ENCODE measurements at places on chromosomes 4 and X. TPM values are rescaled to one million over a fixed set of nuclear protein-coding genes. Genes with fewer than 3 reads are reported as not detected.

DNA sequence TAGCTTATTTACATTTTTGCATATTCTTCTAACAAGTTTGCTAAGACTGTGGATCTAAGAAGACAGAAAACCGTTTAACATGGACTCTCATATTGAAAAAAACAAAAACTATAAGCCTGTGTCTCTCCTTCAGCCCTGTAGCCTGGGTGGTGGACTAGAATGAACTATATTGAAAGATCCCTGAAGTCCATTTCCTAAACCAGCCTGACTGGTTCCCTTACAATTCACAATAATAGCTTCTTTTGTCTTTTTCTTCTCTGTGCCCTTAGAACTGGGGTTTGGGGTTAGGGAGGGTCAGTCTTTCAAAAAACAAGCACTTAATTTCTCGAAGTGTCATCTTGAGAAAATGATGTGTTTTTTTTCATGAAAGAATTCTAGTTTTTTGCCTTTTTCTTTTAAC, 59.0 kb downstream of the GSTCD start:
- no peak overlapping the region for H3K4me3 ChIP-seq
- DNase-seq, result no peak
- no peaks in the 10 kb centered on the region for H3K27me3 ChIP-seq
- no peaks in the 10 kb centered on the region for H3K4me1 ChIP-seq

GRCh38 chr4:109499513-109499912, 60.5 kb upstream of the MCUB start:
- H3K36me3 ChIP-seq, result no peaks in the 10 kb centered on the region
- H3K27ac ChIP-seq, result no peak overlapping the region
- no peak for DNase-seq
- H3K4me1 ChIP-seq, result no peaks in the 10 kb centered on the region
- H3K27me3 ChIP-seq, result no peaks in the 10 kb centered on the region
- H3K4me3 ChIP-seq, result no peak overlapping the region

DNA sequence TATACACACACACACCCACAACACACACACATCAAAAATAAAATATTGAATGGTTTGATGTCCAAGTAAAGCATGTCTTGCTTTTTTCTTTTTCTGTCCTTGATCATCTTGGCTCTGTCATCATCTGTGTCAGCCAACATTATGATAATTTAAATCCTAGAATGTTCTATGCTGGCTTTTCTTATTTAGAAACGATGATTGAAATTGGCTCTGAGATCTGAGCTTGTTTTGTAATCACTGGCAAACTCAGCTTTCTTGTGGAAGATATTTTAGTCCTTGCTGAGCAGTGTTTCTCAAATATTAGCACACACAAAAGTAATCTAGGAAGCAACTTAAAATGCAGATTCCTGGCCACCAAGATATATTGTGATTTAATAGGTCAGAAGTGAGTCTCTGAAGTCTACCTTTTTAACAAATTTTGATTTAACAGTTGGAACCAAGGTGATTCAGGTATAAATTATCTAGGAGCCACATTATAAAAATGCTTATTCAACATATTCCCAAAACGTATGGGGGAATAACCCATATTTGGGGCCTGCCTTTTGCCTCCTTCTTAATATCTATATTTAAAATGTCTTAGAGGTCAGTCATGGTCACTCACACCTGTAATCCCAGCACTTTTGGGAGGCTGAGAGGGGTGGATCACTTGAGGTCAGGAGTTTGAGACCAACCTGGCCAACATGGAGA, 24.0 kb upstream of the DSPP start:
- H3K27ac ChIP-seq, result no peak overlapping the region
- no peak overlapping the region for H3K4me3 ChIP-seq
- peaks cover 4% of the 10 kb centered on the region for H3K4me1 ChIP-seq
- no peaks in the 10 kb centered on the region for H3K36me3 ChIP-seq

DNA sequence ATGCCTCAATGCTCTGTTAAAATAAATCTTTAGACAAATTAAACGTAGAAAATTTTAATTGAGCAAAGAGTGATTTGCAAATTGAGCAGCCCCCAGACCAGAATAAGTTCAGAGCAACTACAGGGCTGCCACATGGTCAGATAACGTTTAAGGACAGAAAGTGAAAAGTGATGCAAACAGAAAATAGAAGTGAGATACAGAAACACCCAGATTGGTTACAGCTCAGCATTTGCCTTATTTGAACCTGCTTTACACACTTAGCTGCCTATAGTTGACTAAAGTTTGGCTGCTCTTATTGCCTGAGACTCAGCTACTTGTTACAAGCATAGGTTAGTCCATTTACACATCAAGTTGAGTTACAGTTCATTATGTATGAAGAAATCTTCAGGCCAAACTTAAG, 1800.8 kb upstream of the PCDH10 start:
- H3K36me3 ChIP-seq, result no peaks in the 10 kb centered on the region
- H3K27ac ChIP-seq, result no peak overlapping the region
- no peak for DNase-seq

- H3K27me3 ChIP-seq, result no peaks in the 10 kb centered on the region
- H3K36me3 ChIP-seq, result peaks cover 29% of the 10 kb centered on the region
- H3K4me1 ChIP-seq, result no peaks in the 10 kb centered on the region
- 0 out of 2 replicates have a peak overlapping the region, but pooled peaks have one; percentile 19 for H3K27ac ChIP-seq
- no peak for DNase-seq
- H3K4me3 ChIP-seq, result no peak overlapping the region
Observed at GRCh38 chr4:82360298-82361177, 13.3 kb downstream of the HNRNPD start.

DNA sequence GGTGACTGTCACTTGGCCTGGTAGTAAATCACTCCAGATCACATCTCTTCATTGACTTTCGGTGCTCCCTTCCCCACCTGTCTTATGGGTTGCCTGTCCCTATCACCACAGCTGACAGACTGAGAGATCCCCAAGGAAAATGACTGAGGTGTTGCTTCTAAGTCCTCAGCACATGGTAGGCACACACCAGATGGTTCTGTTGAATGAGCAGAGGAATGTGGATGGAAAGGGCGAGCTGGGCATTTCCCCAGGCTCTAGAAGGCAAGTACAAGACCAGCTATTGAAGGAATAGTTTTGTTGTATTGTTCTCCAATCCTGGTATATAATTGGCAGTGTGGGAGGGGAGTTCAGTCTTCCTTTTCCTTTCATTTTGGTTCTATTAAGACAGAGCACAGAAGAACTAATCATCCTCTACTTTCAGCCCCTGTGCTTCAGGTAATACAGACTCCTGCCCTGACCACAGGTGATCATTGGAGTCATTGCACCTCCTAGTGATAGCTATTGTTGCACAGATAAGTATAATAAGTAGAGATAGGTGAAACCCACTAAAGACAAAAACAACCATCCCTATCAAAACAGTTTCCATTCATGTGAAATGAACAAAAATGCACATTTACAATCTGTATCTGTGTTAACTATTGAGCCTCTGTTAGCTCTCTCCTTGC, 158.6 kb downstream of the TRAM1L1 start:
- H3K4me1 ChIP-seq, result no peaks in the 10 kb centered on the region
- H3K4me3 ChIP-seq, result no peak overlapping the region
- no peaks in the 10 kb centered on the region for H3K36me3 ChIP-seq
- no peak for DNase-seq

GRCh38 chr4:5460106-5460801, 248.1 kb downstream of the EVC2 start:
- H3K36me3 ChIP-seq, result no peaks in the 10 kb centered on the region
- H3K4me3 ChIP-seq, result no peak overlapping the region
- H3K4me1 ChIP-seq, result no peaks in the 10 kb centered on the region
- H3K27me3 ChIP-seq, result peaks cover 4% of the 10 kb centered on the region
- H3K27ac ChIP-seq, result no peak overlapping the region
- no peak for DNase-seq

GRCh38 chrX:65392284-65392683, 142.3 kb downstream of the LAS1L start:
- H3K27me3 ChIP-seq, result no peaks in the 10 kb centered on the region
- no peaks in the 10 kb centered on the region for H3K4me1 ChIP-seq
- no peak for DNase-seq
- H3K4me3 ChIP-seq, result no peak overlapping the region
- H3K36me3 ChIP-seq, result no peaks in the 10 kb centered on the region

- no peaks in the 10 kb centered on the region for H3K36me3 ChIP-seq
- H3K4me1 ChIP-seq, result no peaks in the 10 kb centered on the region
- no peaks in the 10 kb centered on the region for H3K27me3 ChIP-seq
- no peak overlapping the region for H3K4me3 ChIP-seq
- no peak overlapping the region for H3K27ac ChIP-seq
- no peak for DNase-seq
Observed at GRCh38 chrX:129534816-129535578, 5.1 kb upstream of the OCRL start.

DNA sequence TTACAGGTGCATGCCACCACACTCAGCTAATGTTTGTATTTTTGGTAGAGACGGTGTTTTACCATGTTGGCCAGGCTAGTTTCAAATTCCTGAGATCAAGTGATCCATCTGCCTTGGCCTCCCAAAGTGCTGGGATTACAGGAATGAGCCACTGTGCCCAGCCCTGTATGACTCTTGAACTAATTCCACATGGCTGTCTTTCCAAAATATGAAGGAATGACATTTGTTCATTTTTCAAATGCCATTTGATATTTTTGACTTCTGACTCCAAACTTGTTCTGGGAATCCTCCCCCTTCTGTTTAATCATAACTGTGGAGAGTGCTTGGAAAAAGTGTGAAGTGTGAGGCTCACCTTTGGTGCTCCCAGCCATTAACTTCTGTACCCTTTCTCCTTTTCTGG, 119.2 kb downstream of the NHS start:
- H3K36me3 ChIP-seq, result no peaks in the 10 kb centered on the region
- no peak overlapping the region for H3K4me3 ChIP-seq
- H3K4me1 ChIP-seq, result peaks cover 62% of the 10 kb centered on the region
- H3K27me3 ChIP-seq, result no peaks in the 10 kb centered on the region
- no peak for DNase-seq

DNA sequence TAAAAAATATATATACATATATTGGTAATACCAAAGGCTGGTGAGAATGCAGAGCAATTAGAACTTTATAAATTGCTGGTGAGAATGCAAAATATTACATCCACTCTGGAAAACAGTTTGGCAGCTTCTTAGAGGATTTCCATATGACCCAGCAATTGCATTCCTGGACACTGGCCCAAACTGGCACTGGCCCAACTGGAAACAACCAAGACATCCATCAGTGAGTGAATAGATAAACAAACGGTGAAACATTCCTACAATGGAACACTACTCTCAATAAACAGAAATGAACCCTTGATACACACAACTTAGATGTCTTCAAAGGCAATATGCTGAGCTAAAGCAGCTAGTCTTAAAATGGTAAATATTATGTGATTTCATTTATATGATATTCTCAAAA, 524.2 kb downstream of the IQCM start:
- H3K27me3 ChIP-seq, result no peaks in the 10 kb centered on the region
- no peaks in the 10 kb centered on the region for H3K4me1 ChIP-seq
- no peak overlapping the region for H3K27ac ChIP-seq
- DNase-seq, result no peak
- H3K4me3 ChIP-seq, result no peak overlapping the region

DNA sequence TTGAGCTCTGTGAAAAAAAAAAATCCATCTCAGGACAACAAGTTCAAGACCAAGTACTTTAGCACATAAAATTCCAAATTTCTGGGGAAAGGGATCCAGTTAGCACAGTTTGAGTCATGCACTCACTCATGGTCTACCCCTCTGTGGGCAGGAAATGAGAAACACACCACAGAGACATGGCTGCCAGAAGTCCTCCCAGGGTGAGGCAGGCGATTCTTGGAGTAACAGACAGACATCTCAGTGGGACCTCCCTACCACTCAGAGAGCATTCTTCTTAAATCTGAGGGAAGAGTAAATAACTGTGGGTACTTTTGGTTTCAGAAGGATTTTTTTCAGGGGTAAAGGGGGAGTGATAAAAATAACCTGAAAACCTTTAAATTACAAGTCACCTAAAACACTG, 14.1 kb downstream of the CXCL1 start:
- no peak for DNase-seq
- no peaks in the 10 kb centered on the region for H3K36me3 ChIP-seq
- no peak overlapping the region for H3K4me3 ChIP-seq
- H3K27ac ChIP-seq, result no peak overlapping the region
- no peaks in the 10 kb centered on the region for H3K27me3 ChIP-seq

DNA sequence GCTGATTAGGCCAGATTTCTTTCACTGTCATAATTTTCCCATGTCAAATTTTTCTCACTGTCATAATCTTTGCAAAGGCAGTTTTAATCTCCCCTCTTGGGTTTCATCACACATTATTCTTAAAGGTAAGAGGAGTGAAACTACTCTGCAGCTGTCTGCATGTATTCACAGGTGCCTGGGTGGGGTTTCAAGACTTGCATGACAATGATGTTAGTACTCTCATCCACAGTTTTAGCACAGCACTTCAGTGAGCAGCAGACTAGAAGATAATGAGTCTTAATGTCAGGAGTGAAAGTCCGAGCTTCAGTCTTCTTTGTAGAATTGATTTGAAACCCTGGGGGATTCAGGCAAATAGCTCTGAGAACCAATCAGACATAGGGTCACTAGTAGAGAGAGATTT, 182.5 kb upstream of the GALNT7 start:
- H3K27ac ChIP-seq, result 0 out of 2 replicates have a peak overlapping the region, but pooled peaks have one; percentile 28
- H3K27me3 ChIP-seq, result no peaks in the 10 kb centered on the region
- no peak overlapping the region for H3K4me3 ChIP-seq
- DNase-seq, result no peak
- peaks cover 18% of the 10 kb centered on the region for H3K4me1 ChIP-seq

DNA sequence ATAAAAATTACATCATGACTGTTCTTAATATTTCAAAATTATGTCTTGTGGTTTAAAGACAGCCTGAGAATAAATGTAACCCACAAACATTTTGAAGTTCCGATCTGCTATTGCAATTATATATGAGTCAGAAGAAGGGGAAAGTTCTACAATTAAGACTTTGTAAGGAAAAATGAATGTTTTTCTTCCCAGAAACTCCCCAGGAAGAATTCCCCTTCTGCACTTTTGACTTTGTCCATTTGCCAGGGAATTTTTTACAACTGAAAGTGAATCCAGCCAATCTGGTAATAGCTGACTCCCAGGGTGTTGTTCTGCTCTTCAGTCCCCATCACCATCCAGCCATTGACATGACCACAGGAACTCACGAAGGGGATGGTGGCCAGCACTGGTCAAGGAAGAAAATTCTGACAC, 61.6 kb upstream of the NOCT start:
- no peaks in the 10 kb centered on the region for H3K27me3 ChIP-seq
- peak; percentile 62 for DNase-seq
- no peak overlapping the region for H3K4me3 ChIP-seq

GRCh38 chr4:88938138-88938537, 118.8 kb downstream of the FAM13A start:
- no peak overlapping the region for H3K4me3 ChIP-seq
- H3K4me1 ChIP-seq, result peaks cover 23% of the 10 kb centered on the region
- H3K27me3 ChIP-seq, result no peaks in the 10 kb centered on the region
- no peaks in the 10 kb centered on the region for H3K36me3 ChIP-seq

The GNRHR gene
- not detected for total RNA-seq

The PWWP3B gene
- not detected for total RNA-seq

The UGT2B15 gene
- not detected for total RNA-seq

The SPIN2A gene
- total RNA-seq, result 2.5 TPM
